ENCODE measurements at places on chromosomes 5 and 9. TPM values are rescaled to one million over a fixed set of nuclear protein-coding genes. Genes with fewer than 3 reads are reported as not detected.

The DAB2IP gene
- 16.5 TPM for total RNA-seq

The DMRTA1 gene
- 0.25 TPM for total RNA-seq

The ERCC6L2 gene
- total RNA-seq = 112 TPM

The LECT2 gene
- not detected for total RNA-seq

The PLPP7 gene
- total RNA-seq = 5.2 TPM

The NEUROG1 gene
- 0.49 TPM for total RNA-seq

The PTPN3 gene
- 4.4 TPM for total RNA-seq

The PFN3 gene
- total RNA-seq = 0.74 TPM

The TMOD1 gene
- total RNA-seq = 27.5 TPM

The RASGEF1C gene
- total RNA-seq = 21.4 TPM

The ELAVL2 gene
- total RNA-seq = 196 TPM

The SHC3 gene
- 59.0 TPM for total RNA-seq

The SLC26A2 gene
- total RNA-seq = 14.3 TPM

The PDZD2 gene
- 39.1 TPM for total RNA-seq

The PCDHGA11 gene
- total RNA-seq = 19.7 TPM

The CD72 gene
- total RNA-seq = 0.49 TPM

The ASPN gene
- total RNA-seq = 5.9 TPM

The NAIP gene
- total RNA-seq = 20.7 TPM

The NELFB gene
- 32.2 TPM for total RNA-seq

The TMEM232 gene
- total RNA-seq = 11.8 TPM

The ZDHHC11 gene
- 11.3 TPM for total RNA-seq

The MXD3 gene
- 3.0 TPM for total RNA-seq

The WDR31 gene
- 2.7 TPM for total RNA-seq

The AGTPBP1 gene
- 255 TPM for total RNA-seq

The PCYOX1L gene
- 7.9 TPM for total RNA-seq

The NUTM2G gene
- not detected for total RNA-seq

The PCDHGB3 gene
- 11.1 TPM for total RNA-seq

The SLC6A18 gene
- total RNA-seq = not detected

The ADRB2 gene
- total RNA-seq = 0.74 TPM

The RBM27 gene
- 27.3 TPM for total RNA-seq

The ELL2 gene
- 14.8 TPM for total RNA-seq

The ZNF883 gene
- total RNA-seq = 29.0 TPM

The IFNA21 gene
- total RNA-seq = not detected

The GKAP1 gene
- total RNA-seq = 11.3 TPM

The GDF9 gene
- total RNA-seq = 0.98 TPM

The NTNG2 gene
- total RNA-seq = 4.9 TPM

The ZNF879 gene
- total RNA-seq = 10.8 TPM

The ZNF608 gene
- total RNA-seq = 80.9 TPM

The TXNDC15 gene
- 74.5 TPM for total RNA-seq

The GCNT4 gene
- 0.74 TPM for total RNA-seq

The CCL27 gene
- 0.25 TPM for total RNA-seq

The FRMD3 gene
- 34.7 TPM for total RNA-seq

The GFI1B gene
- under 0.01 TPM for total RNA-seq

The CDKN2A gene
- 1.5 TPM for total RNA-seq

The CCDC152 gene
- total RNA-seq = 6.1 TPM

The CNTRL gene
- total RNA-seq = 12.0 TPM
